ENCODE measurements at places on chromosomes 3 and 15.

DNA sequence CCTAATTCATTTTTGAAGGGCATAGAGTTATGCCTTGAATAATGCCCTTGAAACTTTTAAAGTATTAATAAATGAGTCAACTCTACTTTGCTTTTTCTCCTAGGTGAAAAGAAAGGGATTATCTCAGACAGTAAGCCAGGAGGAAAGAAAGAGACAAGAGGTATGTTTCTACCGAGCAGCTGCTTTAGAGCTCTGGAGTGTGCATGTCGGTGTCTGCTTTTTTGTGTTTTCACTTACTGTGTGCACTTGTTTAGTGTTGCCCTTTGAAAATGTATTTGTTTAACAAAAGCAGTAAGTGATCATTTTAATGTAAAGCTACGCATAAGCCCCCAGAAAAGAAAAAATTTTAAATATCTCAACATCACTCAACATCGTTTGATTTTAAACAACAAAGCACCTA lies 28.1 kb downstream of the ARHGEF26 start:
- DNase-seq: no peak

DNA sequence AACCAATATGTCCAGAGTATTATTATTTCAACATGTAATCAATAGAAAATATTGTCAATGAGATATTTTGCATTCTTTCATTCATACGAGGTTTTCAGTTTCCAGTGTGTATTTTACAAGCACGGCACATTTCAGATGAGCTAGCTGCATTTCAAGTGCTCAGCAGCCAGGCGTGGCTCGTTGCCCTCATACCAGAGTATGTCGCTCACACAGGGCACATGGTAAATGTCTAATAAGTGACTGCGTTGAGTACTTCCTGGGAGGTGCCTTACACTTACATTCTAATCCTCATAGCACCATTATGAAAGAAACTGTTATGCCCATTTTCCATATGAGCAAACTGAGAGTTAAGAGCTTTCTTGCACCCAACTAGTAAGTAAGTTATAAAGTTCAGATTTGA lies 47.4 kb downstream of the TMEM266 start:
- no peak for DNase-seq

GRCh38 chr3:171561596-171562323 lies 101.6 kb upstream of the TNIK start:
- no peak for DNase-seq

DNA sequence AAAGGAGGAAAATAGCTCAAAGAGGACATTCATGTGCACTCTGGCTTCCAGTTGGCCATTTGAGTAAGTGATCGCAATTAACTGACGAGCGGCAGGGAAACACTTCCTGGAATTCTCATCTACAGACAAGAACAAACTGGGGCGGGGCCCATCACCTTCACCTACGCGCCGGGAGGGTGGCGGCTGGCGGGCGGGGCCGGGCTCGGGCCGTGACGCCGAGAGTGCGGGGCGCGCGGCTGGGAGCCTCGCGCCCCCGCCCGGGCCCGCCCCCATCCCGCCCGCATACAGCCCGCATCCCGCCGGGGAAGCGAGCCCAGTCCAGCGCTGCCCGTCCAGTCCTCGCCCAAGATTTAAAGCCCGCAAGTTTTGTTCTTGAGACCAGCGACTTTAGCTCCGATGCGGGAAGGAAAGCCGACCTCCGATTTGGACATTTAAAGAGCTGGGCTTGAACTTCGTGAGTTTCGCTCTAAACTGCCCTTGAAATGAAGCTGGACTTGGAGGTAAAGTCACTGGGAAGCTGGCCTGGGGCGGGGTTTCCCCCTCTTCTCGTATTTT lies at the start of gene B3GNT5:
B3GNT5 (plus strand) TSS at position 281 of the 555 bp plus-strand sequence. CDS start 16,546 bp downstream, outside the sequence.
- peak; percentile 69 for DNase-seq

DNA sequence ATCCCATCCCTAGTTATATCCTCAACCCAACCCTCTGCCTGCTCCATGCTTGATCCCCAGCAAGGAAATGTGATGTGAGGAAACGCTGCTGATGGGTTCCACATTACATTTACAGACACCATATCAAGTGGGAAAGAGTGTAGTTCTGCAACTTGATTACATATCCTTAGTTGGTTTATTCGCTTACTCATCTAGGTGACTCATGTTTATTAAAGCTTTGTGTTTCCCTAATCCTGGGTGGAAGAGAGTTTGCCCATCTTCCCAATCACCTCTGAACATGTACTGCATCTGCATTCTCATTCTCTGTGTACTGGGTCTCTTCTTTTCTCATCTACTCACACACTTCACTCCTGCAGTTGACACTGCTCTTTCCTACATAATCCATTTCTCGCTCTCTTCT lies 91.7 kb upstream of the PDZRN3 start:
- no peak for DNase-seq

DNA sequence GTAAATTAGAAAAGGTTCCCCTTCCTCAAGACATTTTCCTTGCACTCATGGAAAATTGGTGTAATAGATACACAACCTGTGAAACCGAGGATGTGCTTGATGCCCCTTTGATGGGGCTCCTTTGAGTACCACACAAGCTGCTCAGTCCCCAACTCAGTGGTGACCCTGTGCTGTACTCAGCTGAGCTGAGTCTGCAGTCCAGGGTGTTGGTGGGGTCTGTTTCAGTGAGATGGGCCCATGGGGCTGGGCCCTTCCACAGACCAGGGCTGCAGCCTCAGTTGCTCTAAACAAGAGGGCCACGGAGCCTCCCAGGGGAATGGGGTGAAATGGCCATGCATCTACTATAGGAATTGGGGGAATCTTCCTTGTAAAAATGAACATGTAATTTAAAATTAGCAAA lies 39.3 kb downstream of the KY start:
- no peak for DNase-seq

GRCh38 chr15:45660231-45660979 lies 25.6 kb downstream of the SQOR start:
- no peak for DNase-seq

DNA sequence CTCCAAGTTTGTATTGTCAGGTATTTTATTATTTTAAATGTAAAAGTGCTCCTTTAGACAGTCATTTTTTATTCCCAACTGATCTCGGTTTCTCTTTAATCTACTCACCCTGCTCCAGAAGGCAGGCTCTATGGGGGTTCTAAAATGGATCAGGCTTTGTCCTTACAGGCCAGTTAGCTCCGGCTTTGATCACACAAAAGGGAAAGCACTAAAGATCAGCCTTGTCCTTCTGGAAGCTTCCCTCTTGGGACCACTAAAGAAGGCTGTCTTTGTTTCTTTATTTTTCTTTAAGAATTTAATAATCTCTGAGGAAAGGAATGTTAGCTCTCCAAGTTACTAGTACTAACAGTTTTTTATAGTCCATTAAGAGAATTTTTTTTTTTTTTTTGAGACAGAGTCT lies 560.5 kb upstream of the ZNF717 start:
- no peak for DNase-seq
